ENCODE measurements at places on chromosomes 2 and 18.

DNA sequence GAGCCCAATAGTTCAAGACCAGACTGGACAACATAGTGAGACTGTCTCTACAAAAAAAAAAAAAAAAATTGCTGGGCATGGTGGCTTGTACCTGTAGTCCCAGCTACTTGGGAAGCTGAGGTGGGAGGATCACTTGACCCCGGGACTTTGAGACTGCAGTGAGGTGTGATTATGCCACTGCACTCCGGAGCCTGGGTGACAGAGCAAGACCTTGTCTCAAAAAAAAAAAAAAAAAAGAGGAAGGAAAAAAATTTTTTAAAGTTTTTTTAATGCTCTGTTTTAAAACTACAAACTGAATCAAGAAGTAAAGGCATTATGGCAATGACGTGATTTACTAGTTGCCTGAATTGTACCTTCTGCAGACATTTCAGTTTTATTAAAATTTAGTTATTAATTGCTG, 54.5 kb upstream of the ZDBF2 start:
- DNase-seq, result no peak

- no peak for DNase-seq
Measured at GRCh38 chr2:237742614-237743013, 56.0 kb upstream of the RBM44 start.

GRCh38 chr2:178553047-178553446, 72.8 kb downstream of the PLEKHA3 start:
- no peak for DNase-seq

DNA sequence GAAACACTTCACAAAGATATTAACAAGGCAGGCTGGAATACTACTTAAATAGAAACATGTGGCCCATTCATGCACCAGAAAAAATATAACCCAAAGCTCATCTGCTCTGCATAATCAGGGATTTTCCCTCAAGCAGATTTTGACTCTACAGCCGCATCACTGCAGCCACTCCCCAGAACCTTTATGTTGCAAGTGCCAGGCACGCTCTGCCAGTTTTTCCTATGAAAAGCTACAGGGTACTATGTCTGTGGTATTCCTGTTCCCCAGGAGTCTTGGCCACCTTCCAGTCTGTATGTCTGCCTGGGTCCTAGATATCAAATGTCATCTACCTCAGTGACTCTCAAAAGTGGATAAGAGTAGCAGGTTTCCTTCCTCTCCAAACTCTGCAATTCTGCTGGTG, 3.8 kb downstream of the COA5 start:
- DNase-seq, result peak; percentile 38

GRCh38 chr18:60596928-60597327, 224.4 kb upstream of the MC4R start:
- no peak for DNase-seq

GRCh38 chr2:200794143-200794542, 17.6 kb upstream of the BZW1 start:
- no peak for DNase-seq

- DNase-seq, result peak; percentile 91
Measured at GRCh38 chr2:68045342-68045741, 17.5 kb downstream of the C1D start.

GRCh38 chr2:229282758-229283546, 11.9 kb upstream of the PID1 start:
- no peak for DNase-seq

GRCh38 chr2:33133454-33133952, 186.8 kb downstream of the LTBP1 start:
- peak; percentile 14 for DNase-seq

GRCh38 chr2:207778298-207778882, 8.7 kb upstream of the FZD5 start:
- no peak for DNase-seq

DNA sequence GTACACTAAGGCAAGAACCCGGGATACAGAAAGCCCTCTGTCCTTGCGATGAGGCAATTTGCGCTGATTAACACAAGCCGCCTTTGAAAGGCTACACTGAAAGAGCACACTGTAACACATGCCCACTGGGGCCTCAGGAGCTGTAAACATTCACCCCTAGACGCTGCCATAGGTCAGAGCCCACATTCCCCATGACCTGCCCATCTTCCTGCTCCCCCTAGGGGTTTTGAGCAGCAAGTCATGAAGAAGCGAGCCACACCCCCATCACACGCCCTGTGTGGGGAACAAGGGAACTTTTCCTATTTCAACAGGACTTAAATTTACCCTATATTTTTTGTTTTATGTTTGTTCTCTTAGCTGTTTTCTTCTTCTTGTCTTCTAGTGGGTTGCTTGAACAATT, 47.8 kb upstream of the SLC4A10 start:
- peak; percentile 15 for DNase-seq

GRCh38 chr2:67526283-67526682, 129.2 kb downstream of the ETAA1 start:
- DNase-seq, result no peak

GRCh38 chr2:136126421-136126926, 8.5 kb upstream of the CXCR4 start:
- DNase-seq, result no peak

DNA sequence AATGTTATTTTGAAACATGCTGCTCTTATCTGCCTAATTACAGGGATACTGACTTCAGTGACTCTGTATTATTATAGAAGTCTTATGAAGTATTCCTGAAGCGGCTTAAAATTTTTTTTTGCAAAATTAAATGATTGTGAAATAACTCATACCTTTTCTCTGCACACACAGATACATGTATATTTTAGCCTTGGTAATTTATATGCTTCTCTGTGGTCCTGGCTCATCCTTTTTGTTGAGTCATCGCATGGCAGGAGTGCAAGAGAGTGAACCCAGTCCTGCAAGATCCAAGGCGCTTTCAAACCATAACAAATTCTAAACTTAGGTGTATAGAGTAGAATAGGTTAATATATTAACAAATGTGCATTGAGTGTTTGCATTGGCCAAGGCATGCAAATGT, 8.6 kb downstream of the CCNT2 start:
- DNase-seq, result no peak

GRCh38 chr2:19349911-19350677, 8.3 kb downstream of the OSR1 start:
- DNase-seq, result no peak

DNA sequence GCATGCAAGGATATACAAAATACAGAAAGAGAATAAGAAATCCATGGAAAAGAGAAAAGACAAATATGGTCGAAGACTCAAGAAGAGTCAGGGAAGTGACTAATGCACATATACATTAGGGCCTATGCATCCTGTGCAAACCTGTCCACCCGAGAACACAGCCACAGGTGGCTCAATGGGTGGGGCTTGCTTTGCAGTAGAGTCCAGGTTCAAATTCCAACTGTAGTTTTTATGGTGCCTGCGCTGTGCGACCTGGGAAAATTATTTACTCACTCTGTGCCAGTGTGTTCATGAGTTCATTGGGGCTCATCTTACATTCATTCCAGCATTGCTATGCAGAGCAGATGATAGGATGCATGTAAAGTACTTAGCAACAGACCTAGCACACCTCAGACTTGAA, 244.7 kb downstream of the CTNNA2 start:
- peak; percentile 1 for DNase-seq

DNA sequence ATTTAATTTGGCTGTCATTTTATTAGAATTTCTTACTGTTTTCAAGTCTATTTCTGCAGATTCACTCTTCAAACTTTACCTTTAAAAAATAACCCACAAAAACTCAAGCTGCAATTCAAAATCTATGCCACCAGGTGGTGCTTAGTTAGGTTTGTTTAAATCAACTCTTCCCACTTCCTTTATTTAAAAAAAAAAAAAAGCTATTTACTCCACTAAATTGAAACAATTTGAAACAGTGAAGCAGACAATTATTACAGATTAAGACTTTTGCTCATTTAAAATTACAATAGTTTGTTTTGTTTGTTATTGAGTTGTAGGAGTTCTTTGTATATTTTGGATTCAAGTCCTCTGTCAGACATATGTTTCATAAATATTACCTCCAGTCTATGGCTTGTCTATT, 300.0 kb downstream of the PDE11A start:
- DNase-seq, result peak; percentile 31

GRCh38 chr2:117737846-117738245, 76.6 kb upstream of the DDX18 start:
- no peak for DNase-seq

DNA sequence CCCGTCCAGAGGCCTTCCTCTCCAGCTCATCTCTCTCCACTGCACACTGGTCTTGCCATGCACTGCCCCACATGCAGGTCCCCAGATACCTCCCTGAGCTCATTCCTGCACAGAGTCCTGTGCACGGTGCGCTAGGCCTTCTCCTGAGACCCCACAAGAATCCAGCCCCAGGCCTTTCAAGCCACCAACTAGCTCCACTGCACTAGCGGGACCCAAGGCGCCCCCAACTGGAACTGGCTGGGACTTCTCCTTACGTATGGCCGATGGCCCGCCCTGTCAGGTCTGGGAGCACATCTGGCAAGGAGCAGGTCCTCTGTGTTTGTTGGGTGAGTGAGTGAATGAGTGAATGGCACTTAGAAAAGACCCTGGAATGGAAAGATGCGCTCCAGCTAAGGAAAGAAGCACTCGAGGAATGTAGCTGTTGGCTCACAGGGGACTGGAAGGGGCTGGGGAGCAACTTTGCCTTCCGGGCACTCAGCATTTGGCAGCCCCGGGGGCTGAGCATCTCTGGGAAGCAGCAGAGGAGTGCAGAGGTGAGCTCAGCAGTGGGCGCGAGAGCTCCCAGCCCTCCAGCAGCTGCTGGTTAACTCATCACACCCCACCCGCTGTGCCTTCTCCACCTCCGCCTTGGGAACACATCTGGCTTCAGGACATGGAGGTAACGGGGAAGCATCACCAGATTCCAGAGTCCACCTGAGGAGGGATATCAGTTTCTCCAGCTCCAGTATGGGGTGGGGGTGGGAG, 223.1 kb downstream of the GLI2 start:
- DNase-seq, result peak; percentile 30

DNA sequence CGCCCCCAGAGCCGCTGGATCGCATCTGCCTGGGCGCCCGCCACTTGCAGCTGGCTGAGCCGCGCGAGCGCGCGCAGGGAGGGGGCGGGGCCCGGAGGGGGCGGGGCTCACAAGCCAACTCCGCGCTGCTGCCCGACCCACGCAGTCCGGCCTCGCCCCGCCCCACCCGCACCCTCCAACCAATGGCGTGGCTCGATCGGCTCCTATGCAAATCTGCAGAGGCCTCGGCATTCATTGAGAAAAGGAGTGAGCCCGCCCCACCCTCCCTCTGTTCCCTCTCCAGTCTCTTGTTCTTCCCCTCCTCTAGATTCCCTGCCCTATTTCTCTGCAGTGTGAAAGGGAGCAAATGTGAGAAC, at the start of gene ALK:
TSS of gene ALK (minus strand) at position 27 of the 356 bp plus-strand sequence. CDS start 927 bp downstream, outside the sequence.
- DNase-seq, result peak; percentile 94

DNA sequence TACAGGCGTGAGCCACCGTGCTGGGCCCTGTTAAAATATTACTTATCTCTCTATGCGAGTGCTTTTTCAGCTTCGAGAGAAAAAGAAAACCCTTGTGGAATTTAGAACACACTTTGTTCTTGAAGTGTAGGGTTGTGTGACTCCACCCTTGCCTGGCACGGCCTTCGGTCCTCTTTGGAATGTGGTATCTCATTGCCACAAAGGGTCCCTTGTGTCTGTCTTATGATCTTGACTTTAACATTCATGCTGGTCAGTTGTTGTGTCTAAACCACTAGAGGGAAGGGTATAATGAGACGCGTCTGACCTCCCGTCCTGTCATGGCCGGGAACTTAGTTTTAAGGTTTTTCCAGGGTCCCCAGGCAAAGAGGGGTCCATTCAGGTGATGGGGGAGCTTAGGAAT, 246.4 kb downstream of the VAPA start:
- no peak for DNase-seq

DNA sequence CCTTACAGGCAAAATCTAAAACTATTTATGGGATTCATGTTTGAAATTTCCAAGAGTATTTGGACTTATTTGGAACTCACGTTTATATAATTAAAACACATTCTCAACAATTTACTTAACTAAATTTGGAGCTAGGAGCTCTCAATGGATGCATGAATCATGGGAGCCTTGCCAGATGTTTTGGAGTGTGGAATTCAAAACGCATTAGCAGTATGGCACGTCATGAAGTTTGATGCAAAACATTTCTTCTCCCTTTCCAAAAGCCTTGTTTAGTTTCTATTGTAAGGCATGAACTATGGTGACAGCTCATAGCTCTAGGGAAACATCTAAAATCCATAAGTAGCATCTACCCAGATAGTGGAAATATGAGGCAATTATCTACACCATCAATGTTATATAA, 701.6 kb downstream of the SATB2 start:
- no peak for DNase-seq

- DNase-seq, result no peak
Measured at GRCh38 chr2:89844221-89844943, 1152.9 kb downstream of the RPIA start.

- DNase-seq, result no peak
Measured at GRCh38 chr18:2846636-2847316, at the start of gene EMILIN2. TSS of gene EMILIN2 (plus strand) at chr18:2847006. CDS start at chr18:2847189, 183 bp downstream.

DNA sequence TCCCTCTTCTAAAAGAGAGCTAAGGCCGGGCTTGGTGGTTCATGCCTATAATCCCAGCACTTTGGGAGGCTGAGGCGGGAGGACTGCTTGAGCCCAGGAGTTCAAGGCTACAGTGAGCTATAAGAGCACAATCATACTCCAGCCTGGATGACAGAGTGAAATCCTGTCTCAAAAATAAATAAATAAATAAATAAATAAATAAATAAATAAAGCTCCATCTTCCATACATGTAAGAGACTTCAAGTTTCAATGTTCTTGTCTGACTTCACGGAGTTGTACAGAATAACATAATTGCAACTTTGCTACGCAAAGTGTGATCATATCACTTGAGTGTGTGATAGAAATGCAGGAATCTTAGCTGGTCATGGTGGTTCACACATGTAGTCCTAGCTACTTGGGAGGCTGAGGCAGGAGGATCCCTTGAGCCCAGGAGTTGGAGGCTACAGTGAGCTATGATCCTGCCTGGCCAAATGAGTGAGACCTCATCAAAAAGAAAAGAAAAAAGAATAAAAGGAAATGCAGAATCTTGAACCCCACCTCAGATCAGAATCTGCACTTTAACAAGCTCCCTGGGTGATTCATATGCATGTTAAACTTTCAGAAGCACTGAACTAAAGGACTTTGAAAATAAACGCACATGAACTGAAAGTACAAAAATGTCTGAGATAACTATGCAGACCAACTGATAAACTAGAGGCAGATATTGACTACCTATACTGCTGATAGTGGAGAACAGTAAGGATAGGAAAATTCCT, 123.7 kb upstream of the SP3 start:
- DNase-seq, result no peak

DNA sequence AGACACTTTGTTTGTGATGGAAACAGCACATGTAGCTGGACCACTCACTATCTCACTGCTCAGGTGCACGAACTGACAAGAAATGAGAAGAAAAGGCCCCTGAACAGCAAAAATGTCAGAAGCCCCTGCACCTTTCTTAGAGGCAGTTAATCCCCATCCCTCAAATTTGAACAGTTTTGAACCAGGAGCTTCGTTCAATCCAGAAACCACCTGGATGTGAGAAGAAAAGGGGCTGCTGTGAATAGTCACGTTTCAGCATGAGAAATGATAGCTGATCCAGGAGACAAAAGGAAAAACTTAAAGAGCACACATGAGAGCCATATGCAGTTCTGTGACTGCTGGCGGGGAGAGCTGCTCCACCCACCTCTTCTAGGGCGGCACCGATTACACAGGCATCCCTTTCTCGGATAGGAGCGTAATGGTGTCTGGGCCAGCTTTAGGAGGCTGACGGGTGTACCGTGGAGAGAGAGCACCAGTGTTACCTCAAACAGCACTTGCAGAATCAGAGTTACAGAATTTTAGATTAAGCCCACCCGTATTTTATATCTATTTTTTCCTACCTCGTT, 117.0 kb upstream of the EML6 start:
- no peak for DNase-seq

Measured in NCI-H69 (cell line).